Left kidney (tissue), 8 donors: ENCODE measurements at places on chromosomes 2 and 18.

- peak; percentile 17 for DNase-seq
Observed at GRCh38 chr2:46569061-46569560, 89.7 kb downstream of the TMEM247 start.

GRCh38 chr2:66691031-66691965, 256.4 kb downstream of the MEIS1 start:
- DNase-seq, result no peak

GRCh38 chr18:3154214-3154613, 65.6 kb downstream of the MYOM1 start:
- DNase-seq, result no peak

DNA sequence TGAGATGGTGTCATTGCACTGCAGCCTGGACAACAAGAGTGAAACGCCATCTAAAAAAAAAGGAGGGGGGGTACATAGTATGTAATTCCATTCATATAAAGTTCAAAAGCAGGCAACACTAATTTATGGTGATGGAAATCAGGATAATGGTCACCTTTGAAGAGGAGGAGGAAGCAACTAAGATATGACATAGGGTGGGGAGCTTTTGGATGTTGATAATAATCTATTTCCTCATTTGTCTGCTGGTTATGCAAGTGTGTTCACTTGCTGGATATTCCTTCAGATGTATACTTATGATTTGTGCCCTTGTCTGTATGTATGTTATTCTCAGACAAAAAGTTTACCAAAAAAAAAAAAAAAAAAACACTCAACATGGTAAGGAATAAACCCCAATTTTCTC, 28.6 kb upstream of the ATIC start:
- DNase-seq, result no peak

DNA sequence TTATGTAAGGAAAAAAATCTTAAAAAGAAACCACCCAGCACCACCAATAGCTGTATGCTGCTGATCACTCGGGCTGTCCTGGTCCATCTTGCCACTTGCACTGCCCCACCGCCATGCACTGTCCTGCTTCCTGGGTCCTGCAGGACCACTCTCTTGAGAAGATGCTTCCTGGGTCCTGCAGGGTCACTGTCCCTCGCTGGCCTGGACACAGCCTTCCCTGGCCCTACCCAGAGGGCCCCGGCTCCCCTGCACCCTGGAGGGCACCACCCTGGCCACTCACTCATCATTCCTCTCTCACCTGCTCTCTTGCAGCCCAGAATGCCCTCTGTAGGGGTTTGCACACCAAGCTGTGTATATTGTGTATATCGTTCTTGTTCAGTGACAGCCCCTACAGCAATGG, 2.4 kb upstream of the OTOS start:
- DNase-seq, result no peak

DNA sequence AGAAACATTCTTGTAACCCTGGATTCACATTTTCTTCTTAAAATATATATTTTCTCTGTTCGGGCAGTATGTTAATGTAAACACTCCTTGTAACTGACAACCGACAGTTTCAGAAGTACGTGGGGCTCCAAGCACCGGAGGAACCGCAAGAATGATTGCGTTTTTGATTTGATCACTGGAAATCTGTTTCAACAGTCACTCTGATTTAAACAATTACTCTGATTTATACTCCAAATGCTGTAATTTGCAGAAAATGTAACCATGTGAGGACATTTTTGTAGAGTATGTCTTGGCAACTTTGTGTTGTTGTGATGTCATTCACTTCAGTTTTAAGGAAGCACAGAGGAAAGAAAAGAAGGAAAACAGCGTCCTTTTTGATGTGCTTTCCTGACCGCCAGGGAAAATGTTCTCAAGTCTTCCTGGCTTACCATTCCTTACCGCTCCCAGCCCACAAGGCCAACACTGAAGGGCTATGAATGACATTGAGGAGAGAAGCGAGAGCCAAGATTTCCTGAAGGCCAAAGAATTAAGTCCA, 77.7 kb downstream of the APOB start:
- DNase-seq, result no peak

DNA sequence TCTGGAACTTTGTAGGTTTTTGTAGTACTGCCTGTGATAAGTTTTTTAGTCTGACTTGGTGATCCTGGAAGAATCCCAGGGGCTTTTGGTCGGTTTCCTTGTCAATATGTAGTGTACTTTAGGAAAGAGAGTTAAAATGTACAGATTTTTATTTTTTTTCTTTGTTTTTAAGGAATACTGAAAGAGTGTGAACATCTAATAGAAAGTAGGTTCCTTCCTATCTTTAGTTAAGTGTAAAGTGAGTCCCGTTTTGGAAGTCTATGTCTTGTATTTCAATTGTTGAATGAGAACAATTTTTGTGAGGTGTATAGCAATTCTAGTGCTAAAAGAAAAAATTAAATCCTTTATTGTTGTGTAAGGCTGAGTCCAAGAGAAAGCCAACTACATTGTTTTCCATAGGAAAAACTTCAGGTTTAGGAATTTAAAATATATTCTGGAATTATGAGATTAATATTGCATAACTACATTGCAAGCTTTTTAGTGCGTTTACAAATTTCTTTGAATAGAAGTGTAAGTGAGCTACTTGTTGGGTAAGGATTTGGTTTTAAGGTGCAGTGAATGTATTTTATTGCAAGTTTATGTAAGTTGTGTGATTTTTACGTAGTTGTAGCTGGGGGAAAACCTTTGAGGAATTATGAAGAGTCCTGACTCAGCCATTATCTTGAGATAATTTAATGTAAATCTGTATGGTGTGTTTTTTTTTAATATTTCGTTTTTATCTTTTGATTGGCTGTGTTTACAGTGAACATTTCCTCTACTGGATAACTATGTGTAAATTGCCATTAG, 1.7 kb downstream of the VAPA start:
- DNase-seq, result no peak

GRCh38 chr18:42936289-42936688, 179.2 kb downstream of the RIT2 start:
- no peak for DNase-seq

DNA sequence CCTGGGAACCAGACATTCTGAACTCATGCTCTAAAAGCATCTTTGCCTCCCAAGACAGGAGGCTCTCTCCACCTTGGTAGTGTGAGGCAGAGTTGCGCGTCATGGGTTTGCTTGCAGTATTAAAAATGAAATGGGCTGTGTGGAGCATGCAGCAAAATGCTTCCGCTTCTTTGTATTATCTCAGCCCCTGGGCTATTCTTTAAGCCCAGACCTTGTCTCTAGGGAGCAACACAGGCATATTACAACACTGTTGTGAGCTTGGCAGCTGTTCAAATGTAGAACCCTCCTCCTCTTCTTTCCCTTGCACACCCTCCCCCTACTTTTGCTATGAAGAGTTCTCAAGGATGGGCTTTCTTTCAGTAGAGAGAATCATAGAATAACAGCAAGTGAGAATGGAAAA, 185.1 kb upstream of the LHCGR start:
- no peak for DNase-seq

DNA sequence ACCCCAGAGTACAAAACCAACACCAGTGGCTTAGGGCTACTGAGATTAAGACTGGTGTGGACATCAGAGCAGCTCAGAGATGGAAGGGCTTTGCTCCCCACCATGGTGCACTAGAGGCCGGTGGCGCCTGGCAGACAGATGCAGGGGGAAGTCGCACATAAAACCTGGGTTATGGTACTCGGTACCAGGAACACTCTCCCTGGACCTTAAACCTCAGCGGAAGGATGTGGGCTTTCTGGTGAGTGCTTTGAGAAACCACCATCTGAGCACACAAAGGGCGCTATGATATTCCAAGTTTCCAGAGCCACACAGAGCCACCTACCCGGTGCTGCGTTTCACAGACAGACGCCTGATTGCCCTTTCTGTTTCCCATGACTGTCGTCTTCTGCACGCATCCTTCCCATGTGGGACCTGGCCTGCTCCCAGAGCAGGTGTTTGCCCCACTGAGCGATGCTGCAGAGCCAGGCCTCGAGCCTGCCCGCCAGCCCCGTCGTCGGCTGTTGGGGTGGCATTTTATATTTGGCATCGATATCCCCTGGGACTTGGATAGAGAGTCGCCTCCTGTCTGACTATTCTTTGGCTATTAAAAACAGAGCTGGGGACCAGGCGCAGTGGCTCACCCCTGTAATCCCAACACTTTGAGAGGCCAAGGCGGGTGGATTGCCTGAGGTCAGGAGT, 89.5 kb upstream of the ODC1 start:
- no peak for DNase-seq

- DNase-seq, result no peak
Observed at GRCh38 chr2:179275253-179276012, 10.8 kb upstream of the SESTD1 start.
